GM12878 (cell line): ENCODE measurements at places on chromosomes 5 and 9.

DNA sequence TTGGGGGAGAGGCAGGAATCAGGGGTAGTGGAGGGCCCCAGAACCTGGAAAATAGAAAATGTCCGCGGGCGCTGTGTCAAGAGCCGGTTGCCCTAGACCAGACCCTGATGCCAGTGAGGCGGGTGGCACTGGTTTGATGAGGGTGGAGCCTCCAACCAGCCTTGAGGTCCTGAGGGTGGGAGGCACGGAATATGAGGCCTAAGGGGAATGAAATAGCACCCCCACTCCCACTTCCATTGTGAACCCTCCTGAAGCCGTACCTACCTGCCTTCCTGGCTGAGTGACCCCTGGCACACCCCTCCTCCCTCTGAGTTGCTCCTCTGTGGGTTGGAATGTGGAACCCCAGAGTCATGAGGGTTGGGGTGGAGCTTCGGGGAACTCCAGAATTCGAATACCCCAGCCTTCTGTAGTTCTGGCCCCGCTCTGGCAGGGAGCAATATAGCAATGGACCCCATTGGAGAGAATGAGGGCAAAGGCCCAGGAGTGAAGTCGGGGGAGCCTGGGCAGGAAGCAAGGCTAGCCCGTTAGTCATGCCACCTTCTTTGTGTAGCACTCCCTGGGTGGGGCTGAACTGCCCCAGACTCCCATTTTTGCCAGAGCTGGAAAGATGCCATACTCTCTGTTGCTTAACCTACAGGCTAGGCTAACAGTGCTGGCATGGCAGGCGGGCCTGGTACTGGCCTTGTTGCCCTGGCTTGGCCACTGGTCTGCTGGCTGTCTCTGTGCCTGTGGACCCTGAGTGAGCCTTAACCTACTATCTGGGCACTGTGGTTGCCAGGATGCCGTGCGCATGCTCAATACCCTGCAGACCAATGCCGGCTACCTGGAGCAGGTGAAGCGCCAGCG, 1.0 kb downstream of the FPGS start:
- DNase-seq = no peak

DNA sequence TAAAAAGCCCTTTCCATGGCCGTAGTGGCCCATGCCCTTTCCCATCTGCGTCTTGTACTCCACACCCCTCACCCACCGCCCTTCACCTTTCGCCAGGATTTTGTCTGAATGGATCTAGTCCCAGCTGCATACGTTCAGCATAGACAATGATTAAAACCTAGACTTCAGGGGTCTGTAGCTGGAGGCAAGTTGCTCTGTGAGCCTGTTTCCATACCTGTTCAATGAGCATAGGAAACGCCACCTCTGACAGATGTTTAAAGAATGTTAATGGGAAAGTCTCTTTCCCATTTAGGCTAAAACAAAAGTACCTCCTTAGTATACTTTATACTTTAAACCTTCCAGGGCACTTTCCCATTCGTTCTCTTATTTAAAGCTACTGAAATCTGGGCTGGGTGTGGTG, 105.7 kb downstream of the SPRY4 start:
- DNase-seq = no peak

GRCh38 chr5:124337996-124338395, 408.4 kb downstream of the ZNF608 start:
- DNase-seq = no peak

- DNase-seq = no peak
Observed at GRCh38 chr9:136011703-136012496, 50.7 kb upstream of the UBAC1 start.

DNA sequence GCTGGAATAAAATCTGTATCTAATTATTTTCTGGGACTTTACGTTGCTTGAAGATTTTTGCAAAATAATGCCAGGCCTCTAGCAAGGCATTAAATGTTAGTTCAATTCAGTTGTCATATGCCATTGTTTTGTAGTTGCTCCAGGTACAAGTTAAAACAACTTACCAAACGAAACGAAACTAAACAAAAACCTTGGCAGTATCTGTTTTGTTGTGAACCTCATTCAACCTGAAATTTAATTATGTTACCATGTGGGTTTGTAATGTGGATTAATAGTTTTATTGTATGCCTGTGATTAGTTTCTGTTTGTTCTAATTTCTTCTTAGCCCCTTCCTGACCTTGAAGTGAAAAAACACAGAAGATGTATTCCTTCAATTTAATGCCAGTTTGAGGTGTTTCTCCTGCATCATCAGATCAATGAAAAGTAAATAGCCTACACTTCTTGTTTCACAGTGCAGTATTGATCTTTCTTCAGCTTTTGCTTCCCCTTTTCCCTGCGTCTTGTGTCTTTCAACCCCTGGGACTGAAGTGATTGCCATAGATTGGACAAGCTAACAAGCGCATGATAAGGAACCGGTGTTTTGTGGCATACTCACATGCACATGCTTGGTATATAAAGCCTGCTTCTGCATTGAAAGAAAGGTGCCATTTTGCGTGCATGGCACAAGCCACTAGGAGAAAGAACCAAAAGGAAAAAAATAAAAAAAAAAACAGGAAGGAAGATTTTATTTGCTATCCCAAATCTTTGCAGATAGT, 699.0 kb upstream of the ARRDC3 start:
- DNase-seq = no peak

GRCh38 chr5:116476897-116477537, 97.6 kb downstream of the SEMA6A start:
- DNase-seq = no peak
